ENCODE measurements at places on chromosomes 3 and 15. TPM values are rescaled to one million over a fixed set of nuclear protein-coding genes. Genes with fewer than 3 reads are reported as not detected.

DNA sequence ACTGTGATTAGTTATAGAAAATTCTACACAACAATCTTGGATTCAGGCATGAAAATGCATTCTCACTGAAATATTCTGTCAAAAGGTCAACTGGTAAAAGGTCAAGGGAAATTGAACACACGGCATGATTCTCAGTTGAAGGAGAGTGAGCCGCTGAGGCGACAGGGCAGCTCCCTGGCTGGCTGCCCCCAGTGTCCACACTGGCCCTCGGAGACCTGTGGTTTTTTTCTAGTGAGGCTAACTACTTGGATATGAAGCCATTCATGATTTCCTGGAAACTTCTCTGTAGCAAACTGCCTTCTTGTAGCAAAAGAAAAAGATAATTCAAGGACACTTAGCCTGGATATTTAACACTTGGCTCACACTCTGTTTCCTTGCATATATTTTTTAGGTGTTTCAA, 37.2 kb downstream of the AADACL2 start:
- H3K4me1 ChIP-seq: peaks cover 16% of the 10 kb centered on the region
- no peak for DNase-seq
- no peak overlapping the region for H3K4me3 ChIP-seq
- H3K36me3 ChIP-seq: no peaks in the 10 kb centered on the region

GRCh38 chr15:63909819-63910437, 76.2 kb upstream of the HERC1 start:
- DNase-seq: no peak
- H3K27ac ChIP-seq: peak overlapping the region; percentile 49
- H3K27me3 ChIP-seq: peaks cover 4% of the 10 kb centered on the region
- H3K4me1 ChIP-seq: no peaks in the 10 kb centered on the region
- no peak overlapping the region for H3K4me3 ChIP-seq
- no peaks in the 10 kb centered on the region for H3K36me3 ChIP-seq

GRCh38 chr3:193974671-193975535, 161.0 kb upstream of the HES1 start:
- peak overlapping the region; percentile 53 for H3K27ac ChIP-seq
- DNase-seq: no peak
- H3K4me3 ChIP-seq: peak overlapping the region; percentile 51
- peaks cover 52% of the 10 kb centered on the region for H3K4me1 ChIP-seq
- H3K27me3 ChIP-seq: peaks cover 5% of the 10 kb centered on the region
- no peaks in the 10 kb centered on the region for H3K36me3 ChIP-seq

GRCh38 chr15:39431376-39431775, 149.5 kb upstream of the THBS1 start:
- peaks cover 17% of the 10 kb centered on the region for H3K27me3 ChIP-seq
- no peak overlapping the region for H3K4me3 ChIP-seq
- no peaks in the 10 kb centered on the region for H3K36me3 ChIP-seq
- no peak overlapping the region for H3K27ac ChIP-seq
- no peak for DNase-seq
- H3K4me1 ChIP-seq: peaks cover 15% of the 10 kb centered on the region

GRCh38 chr15:63503739-63504246, 600 bp upstream of the USP3 start:
- peak; percentile 21 for DNase-seq
- peak overlapping the region; percentile 69 for H3K4me3 ChIP-seq
- H3K36me3 ChIP-seq: no peaks in the 10 kb centered on the region
- peak overlapping the region; percentile 91 for H3K27ac ChIP-seq

Gene CYP11A1
- 2.0 TPM for total RNA-seq
